ENCODE measurements at places on chromosomes 5 and 9.

DNA sequence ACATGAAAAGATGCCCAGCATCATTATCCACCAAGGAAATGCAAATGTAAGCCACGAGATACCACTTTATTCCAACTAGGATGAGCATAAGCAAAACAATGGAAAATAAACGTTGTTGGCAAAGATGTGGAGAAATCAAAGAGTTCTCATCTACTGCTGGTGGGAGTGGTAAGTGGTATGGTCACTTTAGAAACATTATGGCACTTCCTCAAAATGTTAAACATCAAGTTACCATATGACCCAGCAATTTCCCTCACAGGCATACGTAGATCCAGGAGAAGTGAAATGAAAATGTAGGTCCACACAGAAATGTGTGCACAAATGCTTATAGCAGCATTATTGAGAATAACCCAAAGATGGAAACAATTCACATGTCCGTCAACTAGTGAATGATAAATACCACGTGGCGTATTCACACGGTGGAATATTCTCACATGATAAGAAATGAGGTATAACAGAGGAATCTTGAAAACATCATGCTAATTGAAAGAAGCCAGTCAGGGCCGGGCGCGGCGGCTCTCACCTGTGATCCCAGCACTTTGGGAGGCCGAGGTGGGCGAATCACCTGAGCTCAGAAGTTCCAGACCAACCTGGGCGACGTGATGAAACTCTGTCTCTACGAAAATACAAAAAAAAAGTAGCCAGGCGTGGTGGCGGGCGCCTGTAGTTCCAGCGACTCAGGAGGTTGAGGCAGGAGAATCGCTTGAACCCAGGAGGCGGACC is 16.4 kb upstream of the FLT4 start:
- no peak for DNase-seq

- DNase-seq = no peak
Measured at GRCh38 chr5:97297704-97298091, 114.7 kb upstream of the RIOK2 start.

GRCh38 chr9:89865357-89865756 is 260.5 kb downstream of the GADD45G start:
- no peak for DNase-seq

DNA sequence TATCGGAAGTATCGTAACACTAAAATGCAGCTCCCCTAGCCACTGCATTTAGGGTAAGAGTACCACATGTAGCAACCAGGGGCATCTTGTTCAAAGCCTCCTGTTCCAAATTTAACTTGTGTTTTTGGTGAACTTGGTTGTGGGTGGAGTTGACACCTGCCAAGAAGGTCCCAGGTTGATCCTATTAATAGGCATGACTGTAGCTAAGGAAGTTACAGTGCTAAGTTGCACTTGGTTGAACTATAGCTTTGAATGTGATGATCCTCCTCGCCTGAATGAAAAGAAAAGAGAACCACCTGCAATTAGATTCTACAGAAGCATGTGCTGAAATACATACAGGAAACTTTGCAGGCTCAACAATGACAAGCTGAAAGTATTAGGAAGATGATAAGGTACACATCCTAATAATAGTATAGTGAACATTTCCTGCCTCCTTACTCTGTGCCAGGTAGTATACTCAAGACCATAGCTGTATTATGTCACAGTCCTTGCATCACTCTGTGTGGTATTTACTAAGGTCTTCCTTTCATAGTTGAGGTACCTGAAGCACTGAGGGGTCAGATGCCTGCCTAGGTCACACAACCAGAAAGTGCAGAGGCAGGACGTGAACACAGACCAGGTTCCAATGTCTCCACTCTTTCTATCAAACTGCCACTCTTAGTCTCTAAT is 64.5 kb upstream of the PIP5K1B start:
- DNase-seq = no peak

DNA sequence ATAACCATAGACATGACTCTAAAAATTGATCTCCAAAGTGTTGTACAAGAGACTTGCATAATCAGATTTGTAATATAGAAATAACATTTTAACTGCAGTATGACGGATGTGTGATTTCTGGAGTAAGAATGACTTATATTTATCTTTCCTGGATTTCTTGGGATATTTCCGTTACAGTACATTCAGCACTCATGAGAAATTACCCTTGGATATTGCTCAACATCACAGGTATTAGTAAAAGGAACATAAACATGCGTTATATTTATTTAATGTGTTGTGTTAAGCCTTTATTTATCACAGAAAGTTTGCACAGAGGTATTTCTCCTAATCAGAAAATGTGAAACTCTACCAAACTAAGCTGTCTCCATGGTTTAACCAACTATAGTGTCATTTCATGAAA is 1823.9 kb upstream of the C9orf72 start:
- no peak for DNase-seq

DNA sequence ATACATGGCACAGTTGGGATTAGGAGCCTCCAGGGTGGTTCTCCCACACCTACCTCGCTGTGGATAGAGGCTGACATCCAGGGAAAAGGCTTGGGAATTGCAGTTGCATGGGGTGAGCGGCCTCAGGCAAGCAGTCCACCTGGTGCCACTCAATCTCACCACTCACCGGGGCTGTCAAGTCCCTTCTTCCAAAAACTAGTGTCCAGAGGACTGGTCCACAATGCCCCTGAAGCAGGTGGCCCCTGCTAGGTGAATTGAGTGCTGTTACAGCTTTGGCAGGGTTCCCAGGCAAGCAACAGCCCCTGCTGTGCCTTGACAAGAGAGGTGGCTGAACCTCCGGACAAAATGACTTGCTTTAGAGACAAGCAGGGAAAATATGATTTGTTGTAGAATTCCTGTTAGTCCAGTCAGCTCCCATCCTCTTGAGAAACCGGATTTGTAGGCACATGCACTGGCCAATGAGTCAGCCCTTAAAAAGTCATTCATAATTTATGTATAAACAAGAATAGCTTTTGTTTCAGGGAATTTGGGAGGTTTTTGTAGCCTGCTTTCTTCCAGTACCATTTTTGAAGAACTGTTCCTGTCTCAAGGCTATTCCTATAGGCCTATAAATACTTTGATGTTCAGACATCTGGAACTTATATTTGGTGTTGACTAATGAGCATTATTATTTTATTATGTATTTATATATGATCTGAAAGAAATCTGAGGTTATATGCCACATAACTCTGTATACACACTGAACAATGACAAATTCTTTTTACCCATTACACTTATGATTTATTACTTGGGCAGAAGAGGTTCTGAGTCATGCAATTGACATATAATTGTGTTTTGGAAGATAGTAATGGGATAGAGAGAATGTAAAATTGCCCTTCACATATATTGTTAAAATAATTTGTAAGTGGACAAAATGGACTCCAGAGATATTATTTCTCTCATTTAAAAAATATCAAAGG is 411.1 kb downstream of the ACTL7B start:
- peak; percentile 84 for DNase-seq

DNA sequence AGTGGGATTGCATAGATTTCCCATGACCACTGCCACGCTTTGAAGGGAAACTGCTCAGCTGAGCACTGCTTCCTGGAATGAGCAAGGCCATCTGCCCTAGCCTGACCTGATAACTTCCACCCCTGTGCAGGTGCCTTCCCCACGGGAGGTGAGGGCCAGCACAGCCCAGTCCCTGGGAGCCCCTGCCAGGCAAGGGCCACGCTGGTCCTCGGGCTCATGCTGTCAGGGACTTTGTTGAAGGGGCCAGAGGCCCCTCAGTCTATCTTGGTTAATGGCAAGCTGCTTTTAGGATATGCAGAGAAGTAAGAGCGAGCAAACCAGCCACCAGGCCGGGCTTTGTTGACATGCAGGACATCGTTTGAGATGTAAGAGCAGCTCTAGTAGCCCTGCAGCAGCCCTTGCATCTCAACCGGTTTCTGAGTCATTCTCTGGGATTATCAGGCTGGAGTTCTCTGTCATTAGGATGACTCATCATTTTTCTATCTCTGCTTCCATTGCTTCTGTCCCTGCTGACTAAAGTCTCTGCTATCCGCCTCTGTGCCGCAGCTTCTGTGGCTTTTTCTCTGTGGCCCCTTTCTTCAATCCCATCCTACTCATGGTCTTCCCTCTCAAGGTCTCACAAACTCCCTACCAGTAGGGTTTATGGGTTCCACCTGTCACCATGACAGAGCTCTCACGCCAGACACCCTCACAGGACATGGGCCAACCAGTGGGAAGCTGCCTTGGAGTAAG is 30.6 kb upstream of the IQGAP2 start:
- DNase-seq = no peak

DNA sequence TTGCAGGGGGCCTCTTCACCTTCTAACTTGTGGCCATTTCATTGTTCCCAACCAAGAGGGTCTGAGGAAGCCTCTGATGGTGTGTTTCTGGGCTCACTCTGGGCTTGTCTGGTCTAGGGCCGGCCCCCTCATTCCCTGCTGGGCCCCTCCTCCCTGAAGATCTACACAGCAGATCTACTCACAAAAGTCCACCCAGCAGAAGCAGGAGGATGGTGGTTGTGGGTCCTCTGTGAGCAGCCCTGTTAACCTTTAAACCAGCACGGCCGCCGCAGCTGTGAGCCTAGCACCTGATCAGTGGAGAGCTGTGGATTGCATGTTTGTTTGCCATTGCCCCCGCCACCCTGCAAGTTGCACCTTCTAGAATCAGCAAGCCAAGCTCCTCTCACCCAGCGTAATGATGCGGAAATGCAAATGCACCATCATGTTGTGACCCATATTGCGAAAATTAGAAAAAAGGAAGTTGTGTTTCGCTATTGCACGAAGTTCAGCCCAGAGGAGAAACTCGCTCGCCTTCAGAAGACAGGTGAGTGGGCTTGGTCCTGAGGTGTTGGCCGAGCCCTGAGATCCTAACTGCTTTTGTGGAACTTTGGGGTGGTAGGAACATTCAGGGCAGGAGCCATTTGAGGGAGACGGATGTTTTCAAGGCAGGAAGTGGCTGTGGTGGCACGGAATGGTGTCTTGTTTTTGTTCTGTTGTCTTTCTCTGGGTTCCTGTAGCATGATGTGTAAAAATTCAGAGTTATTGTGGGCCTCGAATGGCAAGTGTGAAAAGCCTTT is 16.7 kb downstream of the FGD3 start:
- no peak for DNase-seq

GRCh38 chr9:134694714-134695113 is 53.1 kb downstream of the COL5A1 start:
- no peak for DNase-seq

- no peak for DNase-seq
Measured at GRCh38 chr9:125189011-125189360, 617 bp downstream of the PPP6C start.

DNA sequence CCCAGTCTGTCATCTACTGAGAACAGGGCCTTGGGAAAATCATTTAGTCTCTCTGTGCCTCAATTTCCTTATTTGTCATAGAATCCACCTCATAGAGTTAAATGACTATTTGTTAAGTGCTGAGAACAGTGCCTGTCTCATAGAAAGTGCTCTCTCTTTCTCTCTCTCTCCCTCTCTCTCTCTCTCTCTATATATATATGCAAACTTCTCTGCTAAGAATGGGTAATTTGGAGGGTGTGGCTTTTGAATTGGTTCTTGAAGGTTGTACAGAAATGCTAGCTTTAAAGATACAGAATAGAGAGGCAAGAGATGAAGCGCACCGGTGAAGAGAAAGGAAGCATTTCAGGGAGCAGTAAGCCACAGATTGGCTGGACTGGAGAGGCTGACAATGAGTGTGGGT is 197.4 kb downstream of the FBN2 start:
- no peak for DNase-seq

DNA sequence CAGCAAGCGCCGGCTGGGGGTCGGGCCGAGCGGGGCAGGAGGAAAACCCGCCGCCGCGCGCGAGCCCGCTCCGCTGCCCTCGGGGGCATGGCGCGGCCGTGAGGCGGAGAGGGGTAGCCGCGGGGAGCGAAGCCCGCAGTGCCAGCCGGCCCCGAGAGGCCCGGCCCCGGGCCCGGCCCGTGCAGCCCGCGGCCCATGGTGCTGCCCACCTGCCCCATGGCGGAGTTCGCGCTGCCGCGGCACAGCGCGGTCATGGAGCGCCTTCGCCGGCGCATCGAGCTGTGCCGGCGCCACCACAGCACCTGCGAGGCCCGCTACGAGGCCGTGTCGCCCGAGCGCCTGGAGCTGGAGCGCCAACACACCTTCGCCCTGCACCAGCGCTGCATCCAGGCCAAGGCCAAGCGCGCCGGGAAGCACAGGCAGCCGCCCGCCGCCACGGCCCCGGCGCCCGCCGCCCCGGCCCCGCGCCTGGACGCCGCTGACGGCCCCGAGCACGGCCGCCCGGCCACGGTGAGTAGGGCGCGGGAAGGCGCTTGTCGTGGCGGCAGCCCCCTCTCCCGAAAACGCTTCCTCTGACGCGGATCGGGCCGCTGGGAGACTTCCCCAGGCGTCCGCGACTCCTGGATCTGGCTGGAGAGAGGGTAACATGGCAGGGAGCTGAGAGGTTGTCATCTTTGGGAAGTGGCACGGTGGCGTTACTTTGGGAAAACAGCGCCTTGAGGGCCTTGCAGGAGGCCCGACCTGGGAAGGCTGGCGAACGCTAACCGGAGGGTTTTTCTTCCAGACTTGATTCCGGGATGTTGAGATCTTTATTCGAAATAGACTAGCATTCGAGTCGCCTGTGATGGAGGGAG is 523 bp downstream of the MAML1 start:
- no peak for DNase-seq

DNA sequence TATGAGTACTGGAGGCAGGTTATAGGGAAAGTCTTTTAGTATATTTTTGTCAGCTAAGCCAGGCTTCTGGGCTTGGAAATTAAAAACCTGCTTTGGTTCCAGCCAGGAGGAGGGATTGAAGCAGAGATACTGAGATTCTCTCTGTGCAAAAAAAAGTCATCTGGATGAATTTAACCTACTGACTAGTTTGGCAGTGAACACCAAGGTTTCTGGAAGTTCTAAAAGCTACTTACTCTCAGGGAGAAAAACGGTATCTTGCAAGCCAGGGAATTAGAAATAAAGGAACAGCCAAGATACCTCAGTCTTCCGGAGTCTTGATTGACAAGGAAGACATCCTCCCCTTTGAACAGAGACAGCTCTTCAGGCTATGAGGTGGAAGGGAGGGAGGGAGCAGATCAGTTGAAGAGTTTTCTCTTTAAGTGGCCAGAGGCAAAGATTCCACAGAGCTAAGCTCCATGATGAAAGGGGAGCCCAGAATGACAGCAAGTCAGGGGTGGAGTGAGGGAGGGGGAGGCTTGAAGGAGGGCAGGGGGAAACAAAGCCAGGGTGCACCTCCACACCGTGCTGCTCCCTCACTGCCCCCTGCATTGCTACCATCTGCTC is 8.3 kb upstream of the ZBTB34 start:
- DNase-seq = no peak

- no peak for DNase-seq
Measured at GRCh38 chr5:168600409-168600808, 21.2 kb upstream of the PANK3 start.

GRCh38 chr5:2900360-2900759 is 148.9 kb upstream of the IRX2 start:
- DNase-seq = no peak

- no peak for DNase-seq
Measured at GRCh38 chr9:1712861-1713450, 302.2 kb upstream of the SMARCA2 start.

- DNase-seq = no peak
Measured at GRCh38 chr5:59301727-59302126, 591.8 kb downstream of the PDE4D start.

All from NCI-H1092 (cell line).